ENCODE measurements at places on chromosomes 4 and X.

DNA sequence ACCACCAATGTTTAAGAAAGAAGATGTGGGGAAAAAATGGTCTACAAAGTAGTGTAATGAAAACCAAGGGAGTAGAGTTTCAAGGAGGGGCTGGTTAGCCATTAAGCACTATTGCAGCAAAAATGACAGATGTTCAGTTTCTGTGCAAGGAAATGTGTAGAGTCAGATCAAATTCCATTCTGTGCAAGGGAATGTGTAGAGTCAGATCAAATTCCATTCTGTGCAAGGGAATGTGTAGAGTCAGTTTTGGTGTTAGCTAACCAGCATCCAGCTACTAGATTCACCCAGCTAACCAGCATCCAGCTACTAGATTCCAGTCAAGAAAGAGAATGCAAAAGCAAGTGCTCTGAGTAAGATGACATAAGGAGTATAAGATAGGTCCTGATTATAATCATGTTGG is 208.8 kb downstream of the COX18 start:
- DNase-seq, result no peak

DNA sequence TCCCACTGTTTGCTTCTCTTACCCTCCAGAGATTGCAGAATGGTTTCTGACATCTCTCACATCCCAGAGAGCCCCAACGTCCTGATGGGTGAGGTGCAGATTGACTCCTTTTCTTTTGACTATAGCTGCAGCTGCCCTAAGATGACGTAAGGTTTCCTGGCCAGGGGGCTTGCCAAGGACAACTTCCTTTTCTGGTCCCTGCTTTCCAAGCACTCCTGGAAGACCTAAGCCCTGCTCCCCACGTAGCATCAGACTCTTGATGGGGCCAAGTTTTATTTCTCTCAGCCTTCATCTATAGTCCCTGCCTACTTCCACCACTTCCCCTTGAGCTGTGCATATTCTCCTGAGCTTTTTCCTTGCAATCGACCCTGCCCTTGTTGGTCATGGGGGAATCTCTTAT is 497.7 kb downstream of the IDS start:
- no peak for DNase-seq

- no peak for DNase-seq
Observed at GRCh38 chr4:135240796-135241195, 1039.2 kb upstream of the PABPC4L start.

GRCh38 chr4:33045334-33045733 is 2325.2 kb downstream of the PCDH7 start:
- no peak for DNase-seq

DNA sequence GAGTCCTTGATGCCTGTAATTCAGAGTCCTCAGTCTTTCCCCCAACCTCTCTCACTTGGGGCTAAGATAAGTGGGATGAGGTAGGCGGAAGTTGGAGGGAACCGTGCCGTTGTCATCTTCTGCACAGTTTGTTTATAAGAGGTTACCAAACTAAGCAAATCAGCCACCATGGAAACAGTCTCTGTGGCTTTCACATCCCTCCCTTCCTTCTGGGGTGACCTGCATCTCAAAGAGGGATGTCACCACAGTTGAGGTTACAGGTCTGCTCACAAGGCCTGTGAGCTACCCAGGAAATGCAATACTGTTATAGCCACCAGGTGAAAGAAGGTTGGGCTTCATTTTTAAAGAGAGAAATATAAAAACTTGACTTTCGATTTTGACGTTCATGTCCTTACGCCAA is 26.3 kb downstream of the RTL5 start:
- DNase-seq, result peak; percentile 56

DNA sequence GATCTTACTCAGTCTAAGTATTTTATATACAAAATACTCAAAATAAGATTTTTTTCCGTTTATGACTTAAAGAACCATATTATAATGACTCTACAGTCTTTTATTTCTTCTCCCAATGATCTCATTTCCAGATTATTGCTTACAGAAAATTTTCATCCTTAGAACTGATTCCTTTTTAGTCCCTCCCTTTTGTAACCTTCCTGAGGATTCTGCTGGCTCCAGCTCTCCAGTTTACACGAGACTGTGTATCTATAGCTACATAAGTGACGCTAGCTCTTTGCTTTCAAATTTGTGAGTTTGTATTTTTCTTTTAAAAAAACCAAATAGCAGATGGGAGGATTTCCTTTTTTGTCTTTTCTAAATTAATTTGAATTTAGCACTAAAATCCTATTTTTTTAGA is 24.0 kb downstream of the FHDC1 start:
- DNase-seq, result no peak

GRCh38 chr4:83065266-83065665 is 30.3 kb downstream of the COPS4 start:
- no peak for DNase-seq

DNA sequence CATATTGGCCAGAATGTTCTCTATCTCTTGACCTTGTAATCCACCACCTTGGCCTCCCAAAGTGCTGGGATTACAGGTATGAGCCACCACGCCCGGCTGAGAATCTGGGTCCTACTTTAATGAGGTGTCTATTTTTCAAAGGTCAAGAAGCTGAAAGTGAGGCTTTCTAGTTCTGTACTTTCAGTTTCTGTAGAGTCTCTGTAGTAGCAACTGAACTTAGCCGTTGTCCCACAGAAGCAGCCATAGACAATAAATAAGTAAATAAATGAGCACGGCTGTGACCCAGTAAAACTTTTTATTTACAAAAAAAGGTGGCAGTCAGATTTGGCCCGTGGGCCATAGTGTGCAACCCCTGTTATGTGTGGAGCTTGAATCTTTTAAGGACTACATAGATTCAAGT is 92.0 kb downstream of the FNIP2 start:
- DNase-seq, result no peak
